Right renal pelvis (tissue), 4 donors: ENCODE measurements at places on chromosomes 5 and 9. TPM values are rescaled to one million over a fixed set of nuclear protein-coding genes. Genes with fewer than 3 reads are reported as not detected.
A peak's percentile ranks its signal among the peaks of the same experiment; 100 is the strongest.

IFNB1 gene
- not detected for polyA plus RNA-seq

SREK1IP1 gene
- 21.7 TPM for polyA plus RNA-seq

SLC25A46 gene
- polyA plus RNA-seq: 56.4 TPM

ALDH7A1 gene
- 149 TPM for polyA plus RNA-seq

KIF20A gene
- 41.9 TPM for polyA plus RNA-seq

UBE2R2 gene
- 70.0 TPM for polyA plus RNA-seq

KDM3B gene
- polyA plus RNA-seq: 94.4 TPM

AJM1 gene
- 1.7 TPM for polyA plus RNA-seq

ALDH1A1 gene
- polyA plus RNA-seq: 317 TPM

GALT gene
- polyA plus RNA-seq: 66.4 TPM

CD180 gene
- polyA plus RNA-seq: 0.89 TPM

SPINK6 gene
- polyA plus RNA-seq: not detected

DNA sequence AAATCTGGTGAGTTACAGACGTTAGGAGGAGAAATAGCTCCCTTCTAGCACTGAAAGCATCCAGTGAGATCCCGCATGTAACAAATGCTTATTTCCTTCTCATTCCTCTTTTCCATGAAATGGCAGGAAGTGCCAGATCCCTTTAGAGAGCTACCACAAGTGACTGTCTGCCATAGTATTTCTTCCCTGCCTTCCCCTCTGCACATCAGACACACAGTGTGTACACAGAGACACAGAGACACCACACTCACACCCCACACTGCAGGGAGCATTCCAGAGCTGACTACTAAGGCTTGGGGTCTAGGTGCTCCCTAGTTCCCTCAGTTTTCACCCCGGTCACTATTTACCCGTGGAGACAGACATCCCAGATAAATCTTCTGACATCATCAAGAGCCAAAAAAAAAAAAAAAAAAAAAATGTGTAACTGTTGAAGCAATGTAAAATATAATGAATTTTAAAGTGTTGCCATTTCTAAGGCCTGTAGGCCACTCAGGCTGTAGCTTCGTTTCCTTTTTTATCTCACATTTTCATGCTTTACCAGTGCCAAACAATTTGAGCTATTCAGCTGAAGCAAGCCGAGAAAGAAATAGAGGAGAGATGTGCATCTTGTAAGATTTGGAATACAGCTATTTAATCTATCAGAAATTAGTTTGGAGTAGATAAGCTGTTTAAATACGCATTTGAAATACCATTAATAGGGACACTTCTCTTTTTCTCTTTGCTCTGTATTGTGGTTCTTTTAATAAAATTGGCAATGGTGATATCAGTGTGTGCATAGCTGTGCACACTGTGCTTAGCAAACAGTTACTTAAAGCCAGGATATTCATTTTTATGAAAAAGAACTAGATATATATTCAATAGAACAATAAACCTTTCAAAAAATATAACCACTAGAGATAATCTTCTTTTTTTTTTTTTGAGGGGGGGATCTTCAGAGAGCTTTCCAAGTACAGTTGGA lies 405.5 kb downstream of the PDE4D start:
- DNase-seq: no peak

DNA sequence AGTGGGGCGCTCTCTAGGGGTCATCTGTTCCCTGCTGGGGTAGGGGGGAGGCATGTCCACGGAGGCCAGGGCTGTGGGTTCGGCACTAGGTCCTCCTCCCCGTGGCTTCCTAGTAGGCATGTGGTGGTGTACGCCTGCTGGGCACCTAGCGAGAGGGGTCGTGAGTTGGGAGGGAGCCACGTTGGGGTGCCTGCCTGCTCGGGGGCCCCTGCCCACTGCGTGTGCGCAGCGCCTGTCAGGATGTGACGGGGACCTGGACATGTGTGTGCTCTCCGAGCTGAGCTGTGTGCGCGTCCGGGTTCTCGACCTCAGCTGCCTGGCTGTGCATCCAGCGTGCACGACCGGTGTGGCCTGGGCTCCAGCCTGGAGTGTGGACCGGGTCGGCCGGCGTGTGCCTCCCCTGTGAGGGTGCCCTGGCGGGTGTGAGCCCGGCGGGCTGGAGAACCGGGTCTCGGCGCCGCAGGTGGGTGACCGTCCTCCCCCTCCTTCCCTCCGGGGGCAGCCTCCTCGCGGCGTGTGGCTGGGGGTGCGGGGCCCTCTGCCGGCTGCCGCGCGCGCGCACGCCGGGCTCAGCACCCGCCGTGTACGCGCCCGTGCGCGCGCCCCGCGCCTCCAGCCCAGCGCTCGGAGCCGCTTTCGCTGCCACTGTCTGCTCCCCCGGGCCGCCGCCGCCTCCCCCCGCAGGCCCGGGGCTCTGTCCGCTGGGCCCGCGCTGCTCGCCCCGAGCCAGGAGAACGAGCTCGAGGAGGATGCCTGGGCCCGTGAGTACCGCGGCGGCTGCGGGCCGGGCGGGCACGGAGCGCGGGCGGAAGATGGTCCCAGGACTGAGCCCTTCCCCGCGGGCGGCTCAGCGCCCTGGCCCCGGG lies at the start of gene PRR7:
Gene PRR7, plus strand, starts transcription at position 615 of the 866 bp plus-strand sequence. CDS start 8,254 bp downstream, outside the sequence.
- DNase-seq: no peak

DNA sequence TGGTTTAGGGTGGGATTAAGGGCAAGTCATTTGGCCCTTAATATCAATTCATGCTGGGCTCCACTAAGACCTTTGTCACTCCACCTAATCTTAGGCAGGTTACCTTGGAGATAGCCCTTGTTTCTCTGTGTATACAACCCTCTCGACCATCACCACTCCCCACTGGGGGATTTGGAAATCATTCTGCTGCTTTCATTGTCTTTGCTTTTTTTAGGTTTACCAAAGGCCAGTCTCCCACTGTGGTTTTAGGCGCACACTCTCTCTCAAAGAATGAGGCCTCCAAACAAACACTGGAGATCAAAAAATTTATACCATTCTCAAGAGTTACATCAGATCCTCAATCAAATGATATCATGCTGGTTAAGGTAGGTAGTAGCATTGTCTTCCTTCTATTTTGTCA lies 6.2 kb downstream of the GZMK start:
- no peak for DNase-seq

DNA sequence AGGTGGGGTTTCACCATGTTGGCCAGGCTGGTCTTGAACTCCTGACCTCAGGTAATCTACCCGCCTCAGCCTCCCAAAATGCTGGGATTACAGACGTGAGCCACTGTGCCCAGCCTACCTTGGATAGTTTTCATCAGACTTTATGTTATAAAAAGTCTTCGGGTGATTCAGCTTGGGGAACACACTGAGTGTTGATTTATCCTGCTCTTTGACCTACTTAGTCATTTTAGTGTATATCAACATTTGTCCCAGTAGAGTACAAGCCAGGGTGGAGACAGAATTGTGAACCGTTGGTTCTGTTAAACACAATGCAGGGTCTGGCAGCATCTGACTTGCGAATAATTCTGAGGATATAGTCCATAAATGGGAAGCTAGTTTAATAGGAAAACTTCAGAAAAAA lies 39.7 kb downstream of the NFX1 start:
- DNase-seq: no peak

- peak; percentile 16 for DNase-seq
Observed at GRCh38 chr5:42813533-42813932, 1.8 kb upstream of the SELENOP start.

- DNase-seq: no peak
Observed at GRCh38 chr5:5497152-5497788, 74.8 kb downstream of the ICE1 start.

DNA sequence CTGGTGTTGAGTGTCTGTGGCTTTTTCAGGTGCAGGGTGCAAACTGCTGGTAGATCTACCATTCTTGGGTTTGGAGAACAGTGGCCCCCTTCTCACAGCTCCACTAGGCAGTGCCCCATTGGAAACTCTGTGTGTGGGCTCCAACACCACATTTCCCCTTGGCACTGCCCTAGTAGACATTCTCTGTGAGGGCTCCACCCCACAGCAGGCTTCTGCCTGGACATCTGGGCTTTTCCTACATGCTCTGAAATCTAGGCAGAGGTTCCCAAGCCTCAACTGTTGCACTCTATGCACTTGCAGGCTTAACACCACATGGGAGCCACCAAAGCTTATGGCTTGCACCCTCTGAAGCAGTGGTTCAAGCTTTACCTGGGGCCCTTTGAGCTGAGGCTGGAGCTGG lies 80.9 kb downstream of the BARX1 start:
- no peak for DNase-seq

GRCh38 chr5:75648712-75649111 lies 37.5 kb downstream of the ANKDD1B start:
- no peak for DNase-seq

DNA sequence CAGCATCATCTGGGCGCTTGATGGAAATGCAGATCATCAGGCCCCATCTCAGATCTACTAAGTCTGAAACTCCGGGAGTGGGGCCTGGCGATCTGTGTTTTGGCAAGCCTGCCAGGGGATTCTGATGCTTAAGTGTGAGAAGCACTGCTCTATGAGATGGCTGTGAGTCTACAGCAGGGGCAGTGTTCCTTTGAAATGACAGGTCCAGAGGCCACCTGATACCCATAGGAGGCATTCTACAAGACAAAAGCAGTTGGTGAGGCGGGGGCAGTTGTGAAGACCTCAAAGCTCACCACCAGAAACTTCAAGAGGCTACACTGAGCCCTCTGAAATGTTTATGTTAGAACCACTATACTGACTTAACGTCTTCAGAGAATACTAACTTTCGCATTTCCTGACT lies 86.9 kb upstream of the SPATA31D4 start:
- DNase-seq: no peak

GRCh38 chr9:129100383-129101169 lies 10.0 kb downstream of the CRAT start:
- DNase-seq: no peak

DNA sequence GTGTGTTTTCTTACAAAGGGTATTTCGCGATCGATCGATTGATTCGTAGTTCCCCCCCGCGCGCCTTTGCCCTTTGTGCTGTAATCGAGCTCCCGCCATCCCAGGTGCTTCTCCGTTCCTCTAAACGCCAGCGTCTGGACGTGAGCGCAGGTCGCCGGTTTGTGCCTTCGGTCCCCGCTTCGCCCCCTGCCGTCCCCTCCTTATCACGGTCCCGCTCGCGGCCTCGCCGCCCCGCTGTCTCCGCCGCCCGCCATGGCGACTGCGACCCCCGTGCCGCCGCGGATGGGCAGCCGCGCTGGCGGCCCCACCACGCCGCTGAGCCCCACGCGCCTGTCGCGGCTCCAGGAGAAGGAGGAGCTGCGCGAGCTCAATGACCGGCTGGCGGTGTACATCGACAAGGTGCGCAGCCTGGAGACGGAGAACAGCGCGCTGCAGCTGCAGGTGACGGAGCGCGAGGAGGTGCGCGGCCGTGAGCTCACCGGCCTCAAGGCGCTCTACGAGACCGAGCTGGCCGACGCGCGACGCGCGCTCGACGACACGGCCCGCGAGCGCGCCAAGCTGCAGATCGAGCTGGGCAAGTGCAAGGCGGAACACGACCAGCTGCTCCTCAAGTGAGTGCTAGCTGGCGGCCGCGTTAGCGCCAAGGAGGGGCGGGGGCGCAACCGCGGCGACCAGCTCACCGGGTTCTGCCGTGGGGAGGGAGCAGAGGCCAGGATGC lies 480 bp downstream of the LMNB1 start:
- DNase-seq: peak; percentile 45

GRCh38 chr9:19085295-19085694 lies 17.4 kb downstream of the HAUS6 start:
- DNase-seq: no peak

DNA sequence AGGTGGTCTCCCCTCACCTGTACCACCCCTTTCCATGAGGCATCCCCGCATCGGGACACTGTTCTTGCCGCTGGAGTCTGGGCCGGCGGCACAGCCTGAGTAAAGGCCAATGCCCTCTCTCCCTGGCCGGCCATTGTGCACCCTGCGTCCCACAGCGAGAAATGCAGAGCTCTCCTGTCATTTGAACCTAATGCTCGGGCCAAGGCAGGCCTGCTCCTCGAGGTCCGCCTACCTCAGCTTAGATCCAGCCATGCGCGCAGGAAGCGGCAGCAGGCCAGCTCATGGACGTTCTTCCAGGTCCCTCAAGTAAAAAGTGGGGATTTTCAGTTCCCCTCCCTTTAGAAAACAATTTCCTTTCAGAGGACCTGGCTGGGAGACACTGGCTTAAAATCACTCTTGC lies 135.0 kb downstream of the HSD17B3 start:
- no peak for DNase-seq

- DNase-seq: no peak
Observed at GRCh38 chr9:125495172-125496119, 211.6 kb downstream of the MAPKAP1 start.

DNA sequence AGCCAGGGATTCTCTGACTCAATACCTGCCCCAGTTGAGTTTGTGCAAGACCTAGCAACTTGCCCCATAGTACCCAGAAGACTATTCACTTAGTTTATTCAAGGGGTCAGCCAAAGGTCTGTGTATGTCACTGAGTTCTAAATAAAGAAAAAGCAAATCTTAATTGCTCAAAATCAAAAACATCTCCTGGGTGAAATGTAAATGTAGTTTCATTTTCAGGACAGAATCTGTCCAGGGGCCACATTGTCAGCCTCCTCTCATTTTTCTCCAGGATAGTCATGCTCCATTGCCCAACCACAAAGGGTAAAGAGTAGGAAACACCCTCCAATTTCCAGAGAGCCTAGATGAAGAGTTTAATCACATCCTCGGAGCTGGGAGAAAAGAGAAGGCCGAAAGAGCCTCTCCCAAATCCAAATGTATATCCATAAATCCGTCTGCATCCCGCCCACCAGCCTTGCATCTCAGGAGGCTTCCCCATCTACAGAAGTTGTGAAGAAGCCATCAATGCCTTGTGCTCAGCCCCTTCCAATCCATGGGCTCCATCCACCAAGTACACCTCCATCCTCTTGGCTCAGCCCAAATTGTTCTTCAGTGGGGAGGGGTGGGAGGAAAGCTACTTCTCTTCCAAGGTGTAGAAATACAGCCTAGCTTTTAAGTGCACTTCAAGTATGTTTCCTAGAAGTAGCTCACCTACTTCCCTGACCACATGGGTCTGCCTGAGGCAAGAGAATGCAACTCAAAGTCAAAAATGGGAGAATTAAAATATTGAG lies 26.9 kb downstream of the ADAM19 start:
- DNase-seq: no peak

DNA sequence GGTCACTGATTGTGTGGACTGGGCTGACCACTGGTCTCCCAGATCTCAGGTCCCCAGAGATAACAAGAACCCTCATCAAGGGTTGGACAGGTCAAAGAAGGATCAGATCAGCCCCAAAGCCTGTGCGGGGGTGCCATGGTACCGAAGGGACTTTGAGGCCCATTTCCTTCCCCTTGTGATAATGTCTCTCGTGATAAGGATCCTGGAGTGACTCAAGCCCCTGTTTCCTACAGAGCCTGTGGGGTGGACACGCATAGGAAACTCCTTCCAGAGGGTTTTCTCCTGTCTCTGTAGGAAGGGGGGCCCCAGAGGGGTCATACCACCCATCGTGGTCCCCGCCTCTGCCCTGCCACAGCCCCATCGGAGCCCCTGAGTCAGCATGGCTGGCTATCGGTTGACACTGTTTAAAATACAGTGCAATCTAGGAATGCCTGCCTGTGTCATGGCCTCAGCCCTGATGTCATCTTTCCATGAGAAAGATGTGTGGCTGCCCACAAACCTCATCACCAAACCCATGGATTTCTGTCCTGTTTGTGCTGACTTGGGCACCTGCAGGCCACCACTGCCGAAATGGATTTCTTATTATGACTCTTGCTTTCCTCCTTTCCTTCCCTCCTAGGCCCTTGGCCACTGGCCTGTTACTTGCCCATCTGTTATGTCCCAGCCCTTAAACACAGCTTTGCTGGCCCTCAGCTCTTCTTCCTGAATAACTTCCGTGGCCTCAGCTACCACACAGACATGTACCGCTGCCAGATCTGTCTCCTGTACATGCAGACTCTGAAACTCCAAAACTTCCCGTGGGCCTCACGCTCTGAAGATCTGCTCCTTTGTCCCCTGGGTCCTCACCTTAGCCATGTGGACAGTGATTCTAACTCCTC lies 2.9 kb upstream of the CSF2 start:
- no peak for DNase-seq

- DNase-seq: no peak
Observed at GRCh38 chr9:110351009-110351467, 13.4 kb upstream of the TXNDC8 start.
